Stimulated activated CD4-positive, alpha-beta T cell treated with anti-CD3 and anti-CD28 coated beads, TNF-alpha, amount 100 ng/mL, for 1 hour (primary cell): ENCODE measurements at places on chromosomes 6 and 20.

DNA sequence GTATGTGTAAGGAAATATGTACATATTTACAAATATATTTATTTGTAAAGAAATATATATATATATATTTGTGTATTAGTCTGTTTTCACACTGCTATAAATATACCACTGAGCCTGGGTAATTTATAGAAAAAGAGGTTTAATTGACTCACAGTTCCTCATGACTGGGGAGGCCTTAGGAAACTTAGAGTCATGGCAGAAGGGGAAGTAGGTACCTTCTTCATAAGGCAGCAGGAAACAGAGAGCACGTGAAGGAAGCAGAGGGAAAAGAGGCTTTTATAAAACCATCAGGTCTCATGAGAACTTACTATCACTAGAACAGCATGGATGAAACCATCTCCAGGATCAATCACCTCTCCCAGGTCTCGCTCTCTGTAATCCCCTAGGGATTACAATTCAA is 644.5 kb upstream of the HS3ST5 start:
- no peak for DNase-seq

DNA sequence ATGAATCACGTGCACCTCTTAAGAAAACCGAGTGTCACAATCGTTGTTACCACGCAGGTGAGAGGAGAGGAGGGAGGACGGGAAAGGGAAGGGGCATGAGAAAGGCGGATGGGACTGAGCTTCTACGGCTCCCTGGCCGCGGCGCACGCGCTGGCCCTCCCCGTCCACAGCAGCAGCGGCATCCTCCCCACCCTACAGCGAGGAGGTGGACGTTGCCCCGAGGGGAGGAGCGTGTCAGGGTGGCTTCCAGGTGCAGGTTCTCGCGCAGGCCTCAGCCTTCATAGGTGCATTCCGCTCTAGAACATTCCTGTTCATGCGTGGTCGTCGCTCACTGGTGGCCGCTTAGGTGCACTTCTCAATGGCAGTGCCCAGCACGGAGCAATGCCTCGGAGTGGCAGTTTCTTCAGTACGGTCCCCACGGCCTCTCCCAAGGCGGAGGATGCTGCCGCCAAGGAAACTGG is 29.7 kb upstream of the AFDN start:
- DNase-seq = no peak

DNA sequence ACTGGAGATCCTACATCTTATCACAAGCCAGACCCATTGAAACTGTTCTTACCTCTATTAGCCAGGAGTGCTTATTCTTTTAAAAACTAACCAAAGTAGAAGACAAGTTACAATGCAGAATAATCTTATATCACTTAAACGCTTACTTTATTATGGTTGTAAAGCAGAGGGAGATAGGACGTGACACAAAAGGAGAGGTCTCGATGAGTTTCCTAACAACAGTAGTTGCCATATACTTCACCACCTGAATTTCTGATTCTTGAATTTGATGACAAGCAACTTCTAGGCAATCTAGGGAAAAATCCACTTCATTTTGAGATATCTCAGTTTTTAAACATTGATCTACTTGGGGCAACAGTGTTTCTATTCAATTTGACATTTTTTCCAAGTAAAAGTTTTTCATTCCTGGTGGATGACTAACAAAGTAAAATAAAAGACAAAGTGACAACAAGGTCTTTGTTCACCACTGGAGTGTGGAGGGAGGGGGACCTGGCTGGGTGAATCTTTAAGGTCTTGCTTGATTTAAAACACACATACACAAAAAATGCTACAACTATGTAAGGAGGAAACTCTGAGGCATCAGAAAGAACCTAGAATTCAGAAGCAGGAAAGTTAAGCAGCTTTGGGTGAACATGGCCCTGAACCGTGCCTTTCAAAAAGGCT is 110.9 kb downstream of the SMLR1 start:
- DNase-seq = no peak

- DNase-seq = no peak
Measured at GRCh38 chr6:37351027-37351426, 2.8 kb upstream of the RNF8 start.

GRCh38 chr6:83047065-83047754 is 18.4 kb downstream of the UBE3D start:
- DNase-seq = no peak

GRCh38 chr6:125507987-125508655 is 206.4 kb upstream of the HDDC2 start:
- DNase-seq = no peak

- no peak for DNase-seq
Measured at GRCh38 chr6:148507774-148508173, 165.1 kb downstream of the SASH1 start.
